ENCODE measurements at places on chromosomes 12 and 14.

GRCh38 chr12:24608637-24609285, 340.1 kb downstream of the BCAT1 start:
- DNase-seq = no peak

DNA sequence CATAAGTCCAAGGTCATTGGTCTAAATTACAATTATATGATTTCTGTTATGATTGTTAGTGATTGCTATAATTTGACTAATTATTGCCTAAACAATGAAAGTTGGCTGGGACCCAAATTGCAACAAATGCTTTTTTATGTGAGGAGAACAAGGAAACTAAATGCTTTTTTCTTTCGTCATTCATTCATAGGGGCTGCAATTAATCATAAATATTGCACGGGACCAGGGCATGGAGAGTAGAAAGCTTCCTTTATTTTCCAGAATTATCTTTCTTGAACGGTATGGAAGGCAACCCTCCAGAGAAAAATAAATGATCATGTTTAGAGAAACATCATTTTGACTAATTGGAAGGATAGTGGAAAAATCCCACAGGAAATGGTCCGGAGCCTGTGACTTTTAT, 32.6 kb upstream of the ARHGAP5 start:
- DNase-seq = no peak

DNA sequence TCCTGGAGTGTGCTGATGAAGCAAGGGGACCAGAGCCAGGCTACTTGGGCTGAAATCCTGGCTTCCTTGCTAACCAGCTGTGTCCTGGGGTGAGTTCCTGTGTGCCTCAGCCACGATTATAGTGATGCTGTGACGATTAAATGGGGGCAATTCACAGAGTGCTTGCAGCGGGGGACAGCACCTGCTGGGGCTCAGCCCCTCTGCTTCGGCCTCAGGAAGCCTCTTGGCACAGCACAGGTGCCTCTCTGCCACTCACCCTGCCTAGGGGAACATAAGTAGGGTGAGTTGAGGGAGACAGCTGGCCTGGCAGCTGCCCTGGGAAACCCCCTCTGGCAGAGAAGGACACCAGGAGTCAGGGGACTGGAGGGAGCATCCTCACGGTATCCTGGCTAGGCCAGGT, 9.4 kb downstream of the KRT80 start:
- no peak for DNase-seq

DNA sequence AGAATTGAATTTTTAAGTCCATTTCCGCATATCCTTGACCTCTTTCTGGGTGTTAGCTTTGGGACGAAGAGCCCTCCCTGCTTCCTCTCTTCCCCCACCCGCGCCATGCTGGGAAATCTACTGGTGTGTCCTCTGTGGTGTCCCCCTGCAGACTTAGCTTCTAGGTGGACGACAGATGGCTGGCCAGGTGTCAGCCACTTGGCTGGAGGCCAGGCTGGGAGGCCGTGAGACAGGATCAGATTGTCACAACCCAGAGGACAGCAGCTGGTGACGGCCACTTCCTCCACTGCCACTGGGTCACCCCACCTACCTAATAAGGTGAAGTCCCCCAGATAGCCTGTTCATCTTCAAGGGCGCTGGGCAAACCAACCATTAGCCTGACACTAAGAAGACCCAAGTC, 13.3 kb upstream of the DTX1 start:
- no peak for DNase-seq

DNA sequence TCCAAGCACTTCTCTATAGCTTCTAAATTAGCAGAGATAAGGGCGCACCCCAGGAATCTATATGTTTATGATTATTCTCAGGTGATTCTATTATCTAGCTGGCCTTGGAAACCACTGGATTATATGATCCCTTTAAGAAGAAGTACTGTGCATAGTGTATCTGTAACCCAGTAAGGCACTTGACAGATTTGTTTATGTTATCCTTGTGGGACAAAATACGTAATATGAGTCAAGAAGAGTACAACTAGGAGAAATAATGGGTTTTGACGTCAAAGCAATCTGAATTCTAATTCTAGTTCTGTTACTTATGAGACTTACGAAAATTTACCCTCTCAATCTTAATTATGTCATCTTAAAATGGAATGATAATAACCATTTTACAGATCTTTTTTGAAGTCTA, 259.6 kb upstream of the NAV3 start:
- no peak for DNase-seq

DNA sequence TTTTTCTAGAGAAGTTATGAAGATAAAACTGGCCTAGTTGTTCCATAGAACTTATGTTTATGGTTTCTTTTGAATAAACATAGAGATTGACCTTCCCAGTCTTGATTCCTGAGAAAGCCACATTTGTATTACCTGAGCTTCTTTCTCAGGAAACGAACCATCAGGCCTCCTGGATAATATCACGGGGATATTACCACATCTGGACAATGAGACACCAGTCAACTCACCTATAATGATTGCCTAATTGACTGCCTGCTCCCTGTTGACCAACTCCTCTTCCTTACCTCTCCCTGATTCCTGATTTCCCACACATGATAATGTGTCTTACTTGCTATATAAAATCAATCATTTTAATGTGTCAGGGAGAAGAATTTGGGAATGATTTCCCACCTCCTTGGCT, 822.7 kb downstream of the LRFN5 start:
- DNase-seq = no peak

GRCh38 chr14:102931580-102932285, 9.3 kb downstream of the AMN start:
- no peak for DNase-seq

DNA sequence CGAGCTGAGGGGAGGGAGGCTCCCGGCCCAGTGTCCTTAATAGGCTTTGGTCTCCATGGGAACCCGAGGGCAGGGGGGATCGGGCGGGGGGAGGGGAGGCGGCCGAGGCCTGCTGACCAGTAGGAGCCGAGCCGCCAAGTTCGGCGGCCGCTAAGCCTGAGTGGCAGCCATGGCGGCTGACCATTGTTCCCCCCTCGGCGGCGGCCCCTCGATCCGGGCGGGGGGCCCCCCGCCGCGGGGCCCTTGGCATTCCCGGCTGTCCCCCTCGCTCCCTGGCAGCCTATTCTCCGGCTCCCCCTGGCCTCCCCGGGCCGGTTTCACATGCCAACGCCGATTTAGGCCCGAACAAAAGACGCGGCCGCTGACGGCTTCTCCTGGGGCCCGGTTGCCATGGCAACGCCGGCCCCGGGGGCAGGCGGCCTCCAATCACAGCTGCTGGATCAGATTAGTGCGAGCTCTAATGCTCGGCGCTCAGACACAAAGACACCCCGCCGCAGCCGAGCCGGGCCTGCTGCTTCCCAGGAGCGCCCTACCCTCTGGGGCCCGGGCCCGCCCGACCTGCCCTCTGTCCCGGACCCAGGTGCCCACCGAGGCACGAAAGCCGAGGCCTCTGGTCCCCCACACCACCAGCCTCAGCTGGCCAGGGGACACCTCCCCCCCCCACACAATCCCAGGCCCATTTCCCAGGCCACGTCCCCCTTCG, 7.3 kb downstream of the MSI1 start:
- peak; percentile 51 for DNase-seq

- DNase-seq = no peak
Observed at GRCh38 chr12:68190301-68190700, 30.8 kb upstream of the IFNG start.

- no peak for DNase-seq
Observed at GRCh38 chr14:99520571-99521081, 39.4 kb downstream of the CCNK start.

- no peak for DNase-seq
Observed at GRCh38 chr14:24409192-24409591, 10.4 kb downstream of the NYNRIN start.

DNA sequence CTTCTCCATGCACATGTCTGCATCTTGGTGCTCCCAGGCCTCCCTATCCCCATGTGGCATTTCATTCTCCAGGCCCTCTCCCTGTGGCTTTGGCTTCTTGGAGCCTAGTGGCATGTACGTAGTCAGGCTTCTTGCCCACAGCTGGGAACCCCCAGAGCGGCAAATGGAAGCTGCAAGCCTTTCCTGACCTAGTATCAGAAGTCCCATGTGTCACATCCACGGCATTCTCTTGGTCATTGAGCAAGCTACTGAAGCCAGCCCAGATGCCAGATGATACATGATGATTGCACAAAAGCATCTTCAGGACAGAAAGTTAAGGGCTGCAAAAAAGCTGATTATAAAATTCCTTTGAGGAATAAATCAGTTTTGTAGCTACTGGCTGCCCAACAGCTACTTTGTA, 154.9 kb downstream of the PELI2 start:
- no peak for DNase-seq

GRCh38 chr12:71447691-71448132, 8.1 kb downstream of the LGR5 start:
- peak; percentile 51 for DNase-seq

- DNase-seq = peak; percentile 60
Observed at GRCh38 chr14:65412856-65413738, 567 bp downstream of the FUT8 start.

DNA sequence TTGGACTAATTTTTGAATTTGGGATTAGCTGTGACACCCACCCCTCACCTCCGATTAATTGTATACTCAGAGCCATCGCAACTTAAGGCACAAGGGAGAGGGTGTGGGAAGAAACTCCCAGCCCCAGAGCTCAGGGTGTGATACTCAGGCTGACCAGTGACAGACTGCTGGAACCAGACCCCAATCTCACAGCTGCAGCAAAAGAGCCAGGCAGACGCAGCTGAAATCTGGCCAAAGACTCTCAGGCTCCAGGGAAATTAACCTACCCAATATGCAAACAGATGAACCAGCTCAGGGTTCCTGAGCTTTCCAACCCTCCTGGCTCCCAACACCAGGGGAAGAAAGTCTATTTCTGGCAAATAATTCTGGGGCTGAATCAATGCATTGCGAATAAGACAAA, 30.5 kb downstream of the ANAPC7 start:
- DNase-seq = no peak

All from C1 segment of cervical spinal cord (tissue), 14 donors.